ENCODE measurements at places on chromosomes 7 and 10.

DNA sequence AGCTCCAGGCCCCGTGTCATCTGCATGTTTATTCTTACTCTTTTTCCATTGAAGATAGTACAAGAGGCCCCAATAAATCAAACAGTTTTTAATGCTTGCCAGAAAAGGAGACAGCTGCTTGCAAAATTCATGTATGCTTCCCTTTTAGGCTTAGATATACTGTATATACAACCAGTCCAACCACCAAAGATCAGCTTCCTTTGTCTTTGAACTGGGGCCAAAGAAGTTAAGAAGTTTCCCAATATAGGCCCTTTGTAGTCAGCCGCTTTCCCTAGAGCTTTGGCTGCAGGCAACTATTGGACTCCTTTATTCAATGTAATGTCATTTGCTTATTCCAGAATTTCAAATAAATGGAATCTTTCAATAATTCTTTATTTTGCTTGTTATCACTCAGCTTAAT lies 1395.0 kb downstream of the GATA3 start:
- DNase-seq = no peak

GRCh38 chr7:157974678-157975230 lies 612.9 kb downstream of the PTPRN2 start:
- no peak for DNase-seq

- peak; percentile 81 for DNase-seq
These were observed 80.5 kb upstream of the PPIF start for GRCh38 chr10:79266543-79267312.

DNA sequence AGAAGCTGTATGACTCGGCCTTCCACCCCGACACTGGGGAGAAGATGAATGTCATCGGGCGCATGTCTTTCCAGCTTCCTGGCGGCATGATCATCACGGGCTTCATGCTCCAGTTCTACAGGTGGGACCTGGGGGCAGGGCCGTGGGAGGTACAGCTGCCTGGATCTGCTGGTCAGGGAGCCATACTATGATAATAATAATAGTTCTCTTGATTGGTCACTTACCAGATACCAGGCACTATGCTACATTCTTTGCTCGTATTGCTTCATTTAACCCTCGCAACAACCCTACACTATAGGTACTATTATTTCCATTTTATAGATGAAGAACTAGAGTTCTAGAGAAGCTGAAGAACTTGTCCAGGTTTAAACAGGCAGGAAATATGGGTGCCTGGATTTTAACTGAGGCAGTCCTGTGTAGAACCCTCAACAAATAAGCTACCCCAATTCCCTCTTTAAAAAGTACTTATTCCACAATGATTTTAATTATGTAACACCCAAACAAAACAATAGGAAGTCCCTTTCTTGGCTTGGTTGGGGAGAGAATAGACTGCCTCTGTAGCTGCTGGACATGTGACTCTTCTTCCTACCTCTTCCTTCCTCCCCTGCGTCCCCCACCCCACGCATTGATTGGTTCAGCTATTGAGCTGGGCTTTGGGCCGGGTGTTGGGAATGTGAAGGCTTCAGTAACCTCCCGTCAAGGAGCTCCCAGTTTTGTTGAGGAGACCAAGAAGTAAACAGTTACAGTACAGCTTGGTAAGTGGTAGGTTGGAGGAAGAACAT lies 12.8 kb downstream of the SFXN2 start:
- DNase-seq = no peak

- DNase-seq = no peak
These were observed 112.4 kb downstream of the ST7 start for GRCh38 chr7:117065571-117066150.

DNA sequence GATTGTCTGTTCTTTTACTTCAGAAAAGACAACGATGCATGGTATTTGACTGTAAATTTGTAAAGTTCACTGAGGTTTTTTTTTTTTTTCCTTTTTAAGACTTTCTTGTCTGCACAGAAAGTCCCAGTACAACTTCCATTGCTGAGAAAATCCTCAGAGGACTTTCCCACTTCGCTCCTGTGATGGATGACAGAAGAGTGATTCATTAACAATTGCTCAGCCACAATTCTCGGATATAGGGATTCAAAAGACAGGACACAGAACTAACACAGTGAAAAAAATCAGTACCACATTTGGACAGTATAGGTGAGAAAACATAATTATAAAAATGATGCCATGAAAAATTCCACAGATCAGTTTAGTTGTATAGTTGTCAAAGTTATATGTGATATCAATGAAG lies 48.0 kb downstream of the SEC23IP start:
- DNase-seq = no peak

DNA sequence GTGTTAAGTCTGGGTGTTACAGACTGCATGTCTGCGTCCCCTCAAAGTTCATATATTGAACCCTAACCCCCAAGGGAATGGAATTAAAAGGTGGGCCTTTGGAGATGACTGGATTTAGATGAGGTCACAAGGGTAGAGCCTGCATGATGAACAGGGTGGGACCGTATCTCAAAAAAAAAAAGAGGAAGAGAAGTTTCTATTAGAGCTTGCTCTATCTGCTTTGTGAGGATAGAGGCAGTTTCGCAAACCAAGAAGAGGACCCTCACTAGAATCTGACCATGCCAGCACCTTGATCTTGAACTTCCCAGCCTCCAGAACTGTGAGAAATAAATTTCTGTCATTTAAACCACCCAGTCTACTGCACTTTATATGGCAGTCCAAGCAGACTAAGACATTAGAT lies 1.4 kb downstream of the KIN start:
- no peak for DNase-seq

DNA sequence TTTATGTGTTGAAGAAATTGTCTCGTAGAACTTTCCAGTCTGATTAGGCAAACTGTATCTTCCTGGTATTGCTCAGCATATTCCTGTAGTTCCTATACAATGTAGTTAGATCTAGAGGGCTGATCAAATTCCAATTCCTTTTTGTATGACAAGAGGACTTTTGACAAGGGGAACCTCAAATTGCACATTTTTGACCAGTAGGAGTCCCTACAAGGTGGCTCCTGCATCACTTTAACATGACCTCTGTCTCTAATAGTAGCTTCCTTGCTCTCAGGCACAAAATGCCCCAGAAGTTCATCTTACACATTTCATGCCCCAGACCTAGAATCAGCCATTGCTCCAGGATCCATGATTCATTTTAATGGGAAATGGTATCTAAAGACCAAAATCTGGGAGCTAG lies 18.7 kb downstream of the HERPUD2 start:
- no peak for DNase-seq

- DNase-seq = no peak
These were observed 105.9 kb downstream of the ANKRD7 start for GRCh38 chr7:118330388-118330787.

DNA sequence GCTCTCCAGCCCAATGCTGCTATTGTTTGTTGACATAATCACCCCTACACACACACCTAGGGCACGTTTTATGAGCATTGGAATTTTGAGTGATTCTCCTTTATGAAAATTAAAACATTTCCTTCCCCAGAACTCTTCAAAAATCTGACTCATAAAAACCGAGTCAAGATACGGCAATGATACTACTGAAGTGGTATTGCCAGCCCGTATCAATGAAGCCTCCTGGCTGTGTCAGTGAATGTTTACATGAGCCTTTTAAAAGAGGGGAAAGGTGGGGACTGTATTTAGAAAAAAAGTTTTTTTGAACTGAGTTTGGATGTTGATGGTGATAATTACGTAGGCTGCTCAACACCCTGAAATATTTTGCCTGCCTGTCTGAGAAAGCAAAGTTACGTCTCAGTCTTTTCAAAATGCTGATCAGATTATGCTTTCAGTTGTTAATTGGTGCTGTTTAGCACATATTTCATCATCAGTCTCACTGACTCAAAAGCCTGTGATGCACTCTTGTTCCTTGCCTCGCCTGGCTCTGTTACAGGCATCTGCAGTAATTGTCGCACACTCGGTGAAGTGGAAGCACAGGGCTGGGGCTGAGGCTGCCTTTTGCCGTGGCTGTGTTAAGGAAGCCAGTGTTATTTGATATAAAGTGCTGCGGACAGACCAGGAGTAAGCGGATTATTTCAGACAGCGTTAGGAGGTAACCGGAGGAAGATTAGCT lies 157.4 kb upstream of the TCF7L2 start:
- DNase-seq = no peak

DNA sequence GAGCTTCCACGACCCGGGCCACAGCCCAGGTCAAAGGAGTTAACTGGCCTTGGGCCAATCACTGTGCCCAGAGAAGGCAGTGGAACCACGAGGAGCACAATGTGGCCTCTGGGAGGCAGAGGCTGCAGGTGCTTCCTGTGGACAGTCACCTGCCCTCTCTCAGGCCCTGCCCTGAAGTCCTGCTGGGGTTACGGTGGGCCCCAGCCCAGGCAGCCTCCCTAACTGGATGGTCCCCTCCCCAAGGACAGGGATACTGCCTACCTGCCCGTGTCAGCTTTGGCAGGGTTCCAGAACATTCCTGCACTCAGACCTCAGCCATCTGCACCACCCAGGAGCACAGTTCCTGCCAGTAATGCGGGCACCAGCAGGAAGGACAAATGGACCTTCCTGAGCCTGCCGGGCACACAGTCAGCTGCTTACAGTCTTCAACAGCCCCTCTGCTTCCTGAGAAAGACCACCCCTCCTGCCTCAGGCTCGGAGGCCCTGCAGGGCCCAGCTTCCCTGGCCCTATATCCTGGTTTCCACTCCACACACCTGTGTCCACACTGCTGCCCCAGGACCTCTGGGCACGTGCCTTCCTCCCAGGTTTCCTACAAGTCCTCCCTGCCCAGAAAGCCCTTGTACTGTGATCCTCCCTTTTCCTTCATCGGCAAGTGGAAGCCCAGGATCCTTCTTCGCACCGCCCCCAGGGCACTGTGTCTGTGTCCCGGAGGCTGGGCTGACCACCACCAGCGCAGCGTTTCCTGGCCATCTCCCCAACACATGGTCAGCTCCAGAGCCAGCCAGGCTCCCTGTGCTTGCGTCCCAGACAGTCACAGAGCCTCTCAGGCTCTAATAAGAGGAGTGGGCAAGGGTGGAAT lies 23.3 kb downstream of the WDR86 start:
- DNase-seq = no peak

- DNase-seq = no peak
These were observed 69.5 kb downstream of the LMBR1 start for GRCh38 chr7:156823435-156823834.

GRCh38 chr10:2145491-2145890 lies 408.2 kb upstream of the ADARB2 start:
- DNase-seq = no peak

- no peak for DNase-seq
These were observed 10.7 kb downstream of the IRF5 start for GRCh38 chr7:128948312-128948973.

GRCh38 chr10:12876266-12876665 lies 125.2 kb downstream of the CCDC3 start:
- DNase-seq = no peak
